ENCODE measurements at places on chromosomes 2 and 18.

DNA sequence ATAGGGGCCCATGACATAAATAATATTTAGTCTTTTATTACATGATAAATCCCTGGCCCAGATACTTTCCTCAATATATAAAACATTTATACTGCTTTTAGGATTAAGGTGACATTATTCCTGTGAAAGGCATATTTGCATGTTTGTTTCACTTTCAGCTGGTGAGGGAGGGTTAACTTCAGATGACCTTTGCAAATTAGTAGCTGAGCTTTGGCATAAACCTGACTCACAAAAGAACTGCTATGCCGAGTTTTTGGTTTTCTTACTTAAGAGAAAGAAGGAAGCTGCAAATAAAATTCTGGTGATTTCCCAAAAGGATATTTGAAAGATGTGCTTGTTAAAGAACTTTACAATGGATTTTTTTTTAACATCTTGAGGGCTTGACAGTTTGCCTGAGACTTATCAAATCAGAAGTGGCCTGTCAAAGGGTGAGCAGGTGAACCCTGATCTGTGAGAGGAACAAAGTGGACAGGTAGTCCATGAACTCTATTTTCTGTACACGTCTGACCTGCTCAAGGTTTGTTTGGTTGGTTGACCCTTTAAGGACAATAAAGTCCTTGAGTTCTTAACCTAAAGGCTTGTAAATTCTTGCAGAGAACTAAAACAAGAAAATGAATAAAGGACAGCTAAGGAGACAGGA is 93.5 kb downstream of the FAM124B start:
- no peak for DNase-seq
- no peaks in the 10 kb centered on the region for H3K36me3 ChIP-seq
- H3K27me3 ChIP-seq, result peaks cover 9% of the 10 kb centered on the region
- no peak overlapping the region for H3K27ac ChIP-seq

DNA sequence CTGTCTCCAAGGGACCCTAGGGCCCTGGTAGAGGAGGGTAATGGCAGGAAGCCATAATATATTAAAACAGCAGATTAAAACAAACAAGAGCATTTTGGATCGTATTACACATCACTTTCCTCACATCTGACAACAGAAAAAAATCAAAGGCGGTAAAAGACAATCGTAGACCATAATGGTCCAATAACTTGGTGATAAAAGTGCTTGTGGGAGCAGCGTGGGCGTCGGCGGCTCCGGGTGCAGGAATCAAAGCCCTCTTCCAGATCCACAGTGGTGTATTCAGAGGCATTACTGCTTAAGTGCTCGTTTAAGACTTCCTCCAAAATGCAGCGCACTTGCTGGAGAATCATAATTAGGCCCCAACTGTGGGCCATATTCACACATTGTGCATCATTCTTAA is 68.0 kb downstream of the FECH start:
- H3K27me3 ChIP-seq, result peaks cover 7% of the 10 kb centered on the region
- H3K36me3 ChIP-seq, result no peaks in the 10 kb centered on the region
- H3K4me3 ChIP-seq, result no peak overlapping the region
- no peak for DNase-seq
- H3K4me1 ChIP-seq, result no peaks in the 10 kb centered on the region

DNA sequence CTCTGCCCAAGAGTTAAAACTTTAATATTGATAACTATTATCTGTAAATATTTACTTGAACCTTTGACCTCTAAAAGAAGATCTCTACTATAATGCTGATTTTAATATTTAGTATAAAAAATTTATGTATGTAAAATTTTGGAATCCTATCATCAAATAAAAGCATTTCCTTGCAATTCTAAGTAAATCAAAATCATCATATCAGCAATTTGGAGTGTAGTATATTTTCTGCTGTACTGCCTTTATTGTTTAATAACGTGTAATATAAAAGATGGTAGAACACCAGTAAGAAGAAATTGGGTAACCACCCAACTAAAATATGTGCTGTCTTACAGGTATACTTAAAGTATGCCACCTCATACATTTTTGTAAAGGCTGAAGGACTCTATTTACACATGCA is 94.6 kb downstream of the TLK1 start:
- no peaks in the 10 kb centered on the region for H3K27me3 ChIP-seq
- DNase-seq, result no peak
- H3K4me1 ChIP-seq, result peaks cover 2% of the 10 kb centered on the region
- H3K27ac ChIP-seq, result no peak overlapping the region

GRCh38 chr18:2917259-2918047 is 70.6 kb downstream of the EMILIN2 start:
- H3K27ac ChIP-seq, result peak overlapping the region; percentile 39
- no peaks in the 10 kb centered on the region for H3K27me3 ChIP-seq
- no peak for DNase-seq
- no peak overlapping the region for H3K4me3 ChIP-seq
- peaks cover 17% of the 10 kb centered on the region for H3K4me1 ChIP-seq
- H3K36me3 ChIP-seq, result peaks cover 54% of the 10 kb centered on the region

DNA sequence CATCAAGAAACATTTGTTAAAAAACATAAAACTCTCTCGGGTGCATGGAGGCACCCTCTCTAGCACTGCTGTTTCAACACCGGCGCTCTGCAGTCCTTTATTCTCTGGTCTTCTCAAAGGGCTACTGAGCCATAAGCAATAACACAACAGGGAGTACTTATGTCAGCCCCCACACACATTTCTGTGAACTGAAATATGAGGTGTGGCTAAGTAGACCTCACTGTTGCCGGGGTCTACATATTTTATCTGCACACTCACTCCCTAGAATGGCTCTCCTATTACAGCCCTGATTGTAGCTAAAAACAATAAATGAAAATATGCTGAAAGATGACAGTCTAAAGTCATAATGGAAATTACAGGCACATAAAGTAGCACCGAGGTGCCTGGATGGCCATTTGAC is 235.1 kb downstream of the GRB14 start:
- no peaks in the 10 kb centered on the region for H3K27me3 ChIP-seq
- no peaks in the 10 kb centered on the region for H3K4me1 ChIP-seq
- no peak for DNase-seq
- no peak overlapping the region for H3K27ac ChIP-seq

All from activated CD4-positive, alpha-beta T cell treated with anti-CD3 and anti-CD28 coated beads, Interleukin-2, amount 10 ng/mL, durations not matched to agents 7 days and 5 days (primary cell).